ENCODE measurements at places on chromosomes 3 and 15. TPM values are rescaled to one million over a fixed set of nuclear protein-coding genes. Genes with fewer than 3 reads are reported as not detected.

DNA sequence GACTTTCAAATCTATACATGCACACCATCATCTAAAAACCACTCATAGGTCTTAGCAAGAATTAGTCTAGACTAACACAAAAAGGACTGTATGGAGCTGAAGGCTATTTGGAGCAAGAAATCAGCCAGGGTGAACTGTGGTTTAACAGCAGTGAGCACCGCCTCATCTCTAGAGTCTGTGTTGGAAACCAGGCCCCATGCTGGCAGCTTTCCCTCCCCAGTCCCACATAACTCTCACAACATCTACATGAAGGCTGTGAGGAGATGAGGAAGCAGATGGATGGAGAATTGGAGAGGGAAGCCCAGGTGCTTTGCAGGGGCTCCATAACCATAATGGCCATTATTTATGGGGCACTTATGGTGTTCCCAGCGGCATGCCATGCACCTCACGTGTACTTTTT, 133.2 kb upstream of the TOPAZ1 start:
- DNase-seq: no peak
- no peak overlapping the region for H3K27ac ChIP-seq
- H3K4me1 ChIP-seq: peaks cover 14% of the 10 kb centered on the region

DNA sequence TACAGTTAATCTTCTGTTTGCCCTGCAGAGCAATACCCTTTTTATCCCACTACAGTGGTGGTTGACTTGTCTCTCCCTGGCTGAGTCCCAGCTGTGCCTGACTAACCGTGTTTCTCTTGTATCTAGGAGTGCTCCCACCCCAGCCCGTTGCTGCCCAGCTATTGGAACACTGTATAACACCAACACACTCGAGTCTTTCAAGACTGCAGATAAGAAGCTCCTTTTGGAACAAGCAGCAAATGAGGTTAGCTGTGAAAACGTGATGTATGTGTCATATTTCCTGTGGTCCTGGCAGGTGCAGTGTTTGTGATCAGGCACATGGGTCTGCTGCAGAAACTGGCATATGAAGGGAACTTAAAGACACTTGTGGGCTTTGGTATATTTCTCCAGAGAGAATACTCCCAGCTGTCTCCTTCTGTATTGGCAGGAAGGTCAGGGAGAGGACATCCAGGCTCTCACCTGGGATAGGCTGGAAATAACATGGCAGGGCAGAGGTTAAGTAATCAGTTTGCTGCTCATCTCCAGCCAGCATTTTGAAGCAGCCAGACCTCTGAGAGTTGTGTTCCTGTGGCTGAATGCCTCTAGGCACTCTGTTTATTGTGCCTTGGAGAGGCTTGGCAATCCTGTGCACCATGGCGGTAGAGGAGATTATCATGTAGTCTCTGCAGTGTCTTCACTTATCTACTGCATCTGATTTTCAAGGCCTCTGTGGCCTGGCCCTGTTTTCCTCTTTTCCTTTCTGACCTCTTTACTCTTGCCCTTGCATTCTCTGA, 34.8 kb downstream of the ATG7 start:
- peaks cover 25% of the 10 kb centered on the region for H3K4me1 ChIP-seq
- DNase-seq: peak; percentile 54
- H3K27ac ChIP-seq: no peak overlapping the region
- H3K36me3 ChIP-seq: peaks cover 46% of the 10 kb centered on the region

GRCh38 chr3:177816667-177817208, 619.5 kb upstream of the TBL1XR1 start:
- no peak for DNase-seq
- no peak overlapping the region for H3K27ac ChIP-seq
- peaks cover 28% of the 10 kb centered on the region for H3K4me1 ChIP-seq
- peaks cover 3% of the 10 kb centered on the region for H3K36me3 ChIP-seq

- H3K36me3 ChIP-seq: peaks cover 50% of the 10 kb centered on the region
- no peak overlapping the region for H3K27ac ChIP-seq
- no peak for DNase-seq
- H3K27me3 ChIP-seq: no peaks in the 10 kb centered on the region
- no peak overlapping the region for H3K4me3 ChIP-seq
- peaks cover 21% of the 10 kb centered on the region for H3K4me1 ChIP-seq
Observed at GRCh38 chr3:177041730-177042551, 155.3 kb downstream of the TBL1XR1 start.

DNA sequence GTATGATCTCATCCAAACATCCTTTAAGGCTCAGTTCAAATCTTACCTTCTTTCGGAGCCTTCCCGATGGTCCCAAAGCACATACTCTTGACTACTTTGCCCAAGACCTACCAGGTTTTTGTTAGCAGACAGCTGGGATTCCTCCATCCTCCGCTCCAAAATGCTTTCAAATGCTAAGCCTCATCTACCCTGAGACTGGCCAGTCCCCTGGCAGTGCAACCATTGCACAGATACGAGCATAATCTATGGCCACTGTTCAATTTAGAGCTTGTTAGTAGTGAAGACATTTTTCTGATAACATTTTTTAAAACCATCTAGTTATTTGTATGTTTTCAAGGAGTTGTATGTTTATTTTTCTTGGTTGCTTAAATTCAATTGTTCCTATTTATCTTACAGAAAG, 264.4 kb upstream of the NR2F2 start:
- H3K4me1 ChIP-seq: no peaks in the 10 kb centered on the region
- peaks cover 16% of the 10 kb centered on the region for H3K27me3 ChIP-seq
- H3K27ac ChIP-seq: no peak overlapping the region
- no peak overlapping the region for H3K4me3 ChIP-seq
- DNase-seq: no peak
- no peaks in the 10 kb centered on the region for H3K36me3 ChIP-seq

DNA sequence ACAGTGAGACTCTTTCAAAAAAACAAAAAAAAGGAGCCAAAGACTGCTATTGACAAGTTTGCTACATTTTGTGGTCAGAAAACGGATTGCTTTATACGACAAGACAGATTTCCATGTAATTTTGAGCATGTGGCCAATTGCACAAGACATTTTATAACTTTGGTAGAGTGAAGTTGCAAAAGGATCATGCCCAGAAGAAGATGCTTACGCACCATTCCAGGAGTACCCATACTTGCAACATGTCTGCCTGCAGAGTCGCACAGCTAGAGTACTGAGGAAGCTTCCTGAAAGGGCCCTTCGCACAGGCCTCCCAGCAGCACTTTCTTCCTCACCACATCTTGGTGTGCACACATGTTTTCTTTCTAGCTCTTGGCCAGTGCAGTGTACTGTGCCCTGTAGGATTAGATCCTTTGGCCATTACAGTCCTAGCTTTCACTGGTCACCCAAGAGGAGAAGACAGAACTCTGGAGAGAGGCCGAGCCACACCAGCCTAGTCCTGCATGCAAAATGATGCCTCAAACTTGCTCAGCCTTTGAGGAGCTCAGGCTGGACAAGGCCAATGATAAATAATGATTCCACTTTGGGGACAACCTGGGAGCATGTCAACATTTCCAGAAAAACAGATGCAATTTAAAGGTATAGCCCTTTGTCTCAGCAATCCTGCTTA, 11.7 kb downstream of the CHDH start:
- no peak overlapping the region for H3K4me3 ChIP-seq
- no peaks in the 10 kb centered on the region for H3K36me3 ChIP-seq
- no peaks in the 10 kb centered on the region for H3K4me1 ChIP-seq
- no peak overlapping the region for H3K27ac ChIP-seq
- H3K27me3 ChIP-seq: peaks cover 2% of the 10 kb centered on the region

DNA sequence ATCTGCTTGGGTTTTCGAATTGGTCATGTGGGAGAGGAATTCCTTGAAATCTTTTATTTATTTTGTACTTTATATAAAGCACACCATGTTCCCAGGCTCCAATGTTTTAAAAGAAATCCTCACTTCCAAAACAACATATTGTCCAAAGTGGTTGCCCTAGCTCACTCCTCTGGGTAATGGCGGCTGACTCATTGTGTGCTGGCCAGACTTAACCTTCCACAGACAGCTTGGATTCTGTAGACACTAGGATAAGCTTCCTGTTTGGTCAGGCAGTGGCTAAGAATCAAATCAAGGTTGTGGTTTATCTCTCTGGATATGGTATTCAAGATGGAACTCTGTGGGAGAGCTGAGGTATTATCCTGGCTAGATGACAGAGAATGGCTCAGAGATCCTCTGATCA, 55.8 kb upstream of the FAM98B start:
- no peaks in the 10 kb centered on the region for H3K36me3 ChIP-seq
- H3K4me1 ChIP-seq: no peaks in the 10 kb centered on the region
- H3K27me3 ChIP-seq: peaks cover 15% of the 10 kb centered on the region
- no peak overlapping the region for H3K27ac ChIP-seq

DNA sequence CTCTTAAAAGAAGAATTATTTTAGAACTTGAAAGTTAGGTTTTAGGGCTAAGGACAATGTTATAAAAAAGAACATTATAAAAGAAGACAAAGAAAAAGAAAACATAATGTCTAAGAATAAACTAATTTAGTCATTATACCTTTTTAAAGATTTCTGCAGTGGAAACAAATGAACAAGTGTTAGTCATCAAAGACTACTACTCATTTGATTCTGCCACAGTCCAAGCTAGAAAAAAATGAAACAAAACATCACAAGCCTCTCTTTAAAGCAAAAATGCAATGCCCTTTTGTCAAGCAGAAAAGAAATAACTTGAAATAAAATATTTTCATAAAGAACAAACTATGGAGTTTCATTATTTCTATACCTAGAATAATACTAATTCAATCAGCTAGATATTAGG, 102.0 kb downstream of the TBC1D5 start:
- H3K4me3 ChIP-seq: no peak overlapping the region
- H3K36me3 ChIP-seq: peaks cover 3% of the 10 kb centered on the region
- no peak overlapping the region for H3K27ac ChIP-seq

- DNase-seq: no peak
- H3K27me3 ChIP-seq: no peaks in the 10 kb centered on the region
- H3K27ac ChIP-seq: no peak overlapping the region
- no peaks in the 10 kb centered on the region for H3K4me1 ChIP-seq
- H3K4me3 ChIP-seq: no peak overlapping the region
Observed at GRCh38 chr3:176219970-176220369, 977.3 kb downstream of the TBL1XR1 start.

DNA sequence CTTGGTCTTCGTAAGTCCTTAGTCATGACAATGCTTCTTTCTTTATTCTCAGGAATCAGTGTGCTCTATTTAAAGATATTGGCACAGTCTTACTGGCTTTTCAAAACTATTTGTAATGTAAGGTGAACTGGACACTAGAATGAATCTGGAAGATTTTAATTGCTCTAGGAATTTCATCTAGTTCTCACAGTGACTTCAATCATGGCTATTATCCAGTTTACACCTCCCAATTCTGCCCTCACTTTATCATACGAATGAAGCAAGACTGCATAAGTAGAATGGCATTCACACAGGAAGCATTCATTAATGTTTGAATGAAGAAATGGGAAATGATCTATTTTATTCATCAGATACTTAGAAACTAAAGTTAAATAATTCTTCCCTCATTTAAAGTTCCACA, 26.7 kb upstream of the DRD3 start:
- no peak overlapping the region for H3K27ac ChIP-seq
- DNase-seq: no peak

GRCh38 chr15:66047321-66048024, 178.2 kb downstream of the RAB11A start:
- no peaks in the 10 kb centered on the region for H3K36me3 ChIP-seq
- H3K27ac ChIP-seq: no peak overlapping the region
- H3K27me3 ChIP-seq: no peaks in the 10 kb centered on the region
- no peaks in the 10 kb centered on the region for H3K4me1 ChIP-seq

GRCh38 chr15:45645026-45645980, 10.5 kb downstream of the SQOR start:
- H3K4me1 ChIP-seq: peaks cover 66% of the 10 kb centered on the region
- no peaks in the 10 kb centered on the region for H3K27me3 ChIP-seq
- H3K27ac ChIP-seq: peak overlapping the region; percentile 14
- peak; percentile 44 for DNase-seq

DNA sequence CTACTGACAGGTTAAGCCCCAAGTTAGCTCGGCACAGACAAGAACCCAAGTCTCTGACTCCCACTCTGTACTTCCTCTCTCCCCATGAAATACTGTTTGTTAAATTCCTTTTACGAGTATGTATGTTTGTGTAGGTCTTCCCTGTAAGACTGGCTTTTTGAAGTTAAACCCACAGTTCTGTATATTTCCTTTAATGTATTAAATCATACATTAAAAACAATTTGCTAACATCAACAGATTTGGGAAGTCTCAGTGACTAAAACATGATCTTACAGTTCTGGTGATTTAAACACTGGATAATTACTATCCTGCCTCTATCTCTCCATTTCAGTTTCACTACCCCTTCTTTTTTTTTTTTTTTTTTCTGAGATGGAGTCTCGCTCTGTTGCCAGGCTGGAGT, 4.4 kb downstream of the CMTM6 start:
- peaks cover 9% of the 10 kb centered on the region for H3K36me3 ChIP-seq
- peaks cover 38% of the 10 kb centered on the region for H3K4me1 ChIP-seq
- no peak overlapping the region for H3K27ac ChIP-seq
- no peak for DNase-seq

DNA sequence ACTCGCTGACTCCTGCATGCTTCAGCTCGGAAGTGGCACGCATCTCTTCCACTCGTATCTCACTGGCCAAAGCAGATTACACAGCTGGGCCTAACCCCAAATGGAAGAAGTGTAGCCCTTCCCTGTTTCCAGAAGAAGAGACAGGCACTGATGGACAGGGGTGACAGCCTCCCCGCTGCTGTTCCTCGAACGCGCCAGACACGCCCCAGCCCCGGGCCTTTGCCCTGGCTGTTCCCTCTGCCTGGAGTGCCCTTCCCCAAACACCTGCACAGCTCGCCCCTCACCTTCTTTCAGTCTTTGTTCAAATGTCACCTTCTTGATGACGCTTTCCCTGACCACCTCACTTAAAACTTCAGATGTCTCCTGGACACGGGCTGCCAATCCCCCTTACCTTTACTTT, 26.0 kb upstream of the CYP11A1 start:
- H3K36me3 ChIP-seq: no peaks in the 10 kb centered on the region
- H3K27ac ChIP-seq: no peak overlapping the region
- no peak overlapping the region for H3K4me3 ChIP-seq
- H3K27me3 ChIP-seq: no peaks in the 10 kb centered on the region

DNA sequence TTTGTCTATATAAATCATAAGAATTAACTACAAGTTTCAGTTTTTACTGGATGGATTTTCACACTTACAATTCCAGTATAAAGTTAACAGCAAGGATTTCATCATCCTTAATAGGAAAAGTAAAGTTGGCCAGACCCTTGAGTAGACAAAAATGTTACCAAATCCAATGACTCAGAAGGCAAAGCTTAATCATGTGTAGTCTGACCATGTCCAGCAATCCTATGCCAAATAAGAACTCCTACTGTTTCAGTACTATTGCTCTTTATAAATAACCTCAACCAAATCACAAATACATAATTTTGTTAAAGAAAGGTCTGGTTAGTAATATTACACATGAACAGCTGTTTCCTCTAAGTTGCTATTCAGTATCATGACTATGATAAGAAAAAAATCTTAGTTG, 35.0 kb downstream of the PLOD2 start:
- no peaks in the 10 kb centered on the region for H3K36me3 ChIP-seq
- no peak overlapping the region for H3K27ac ChIP-seq
- no peak for DNase-seq
- no peaks in the 10 kb centered on the region for H3K4me1 ChIP-seq

ADIPOQ gene
- total RNA-seq: not detected

GP5 gene
- total RNA-seq: 0.62 TPM

RAB8B gene
- total RNA-seq: 91.5 TPM

SCN11A gene
- total RNA-seq: 0.05 TPM

NPAP1 gene
- not detected for total RNA-seq

GOLGA8M gene
- total RNA-seq: 0.12 TPM

SHQ1 gene
- total RNA-seq: 19.9 TPM

SLC28A1 gene
- not detected for total RNA-seq

ADAMTSL3 gene
- not detected for total RNA-seq
